D721Med (cell line): ENCODE measurements at places on chromosomes 16 and 17.
A peak's percentile ranks its signal among the peaks of the same experiment; 100 is the strongest.

DNA sequence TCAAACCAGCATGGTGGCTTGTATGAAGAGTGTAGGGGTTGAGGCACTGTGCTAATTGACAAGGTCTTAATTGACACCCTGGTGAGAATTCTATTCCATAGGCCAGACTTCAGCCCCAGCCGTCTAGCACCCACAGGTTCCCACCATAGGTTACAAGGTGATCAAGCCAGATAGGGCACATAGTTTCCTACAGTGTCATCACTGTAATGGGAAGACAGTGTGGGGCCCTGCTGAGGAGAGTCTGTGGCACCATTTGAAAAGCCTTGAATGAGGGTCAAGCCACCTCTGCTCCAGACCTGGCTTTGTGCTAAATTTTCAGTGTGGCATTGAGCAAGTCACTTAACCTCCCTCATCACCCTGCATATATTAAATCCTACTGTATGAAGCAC, 36.2 kb downstream of the YPEL2 start:
- DNase-seq: no peak

DNA sequence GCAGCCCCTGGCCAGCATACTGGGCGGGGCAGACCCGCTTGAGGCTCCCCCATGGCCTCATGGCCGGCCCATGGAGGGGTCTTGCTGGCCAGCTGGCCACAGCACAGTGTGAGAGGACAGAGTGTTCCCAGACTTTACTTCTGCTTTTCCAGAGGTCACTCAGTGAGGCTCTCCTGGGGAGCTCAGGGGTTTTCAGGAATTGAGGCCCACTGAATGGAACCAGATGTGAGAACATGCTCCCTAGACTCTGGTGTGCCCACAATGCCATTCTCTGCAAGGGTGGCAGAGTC, 21.2 kb downstream of the ATP6V0D1 start:
- DNase-seq: no peak

DNA sequence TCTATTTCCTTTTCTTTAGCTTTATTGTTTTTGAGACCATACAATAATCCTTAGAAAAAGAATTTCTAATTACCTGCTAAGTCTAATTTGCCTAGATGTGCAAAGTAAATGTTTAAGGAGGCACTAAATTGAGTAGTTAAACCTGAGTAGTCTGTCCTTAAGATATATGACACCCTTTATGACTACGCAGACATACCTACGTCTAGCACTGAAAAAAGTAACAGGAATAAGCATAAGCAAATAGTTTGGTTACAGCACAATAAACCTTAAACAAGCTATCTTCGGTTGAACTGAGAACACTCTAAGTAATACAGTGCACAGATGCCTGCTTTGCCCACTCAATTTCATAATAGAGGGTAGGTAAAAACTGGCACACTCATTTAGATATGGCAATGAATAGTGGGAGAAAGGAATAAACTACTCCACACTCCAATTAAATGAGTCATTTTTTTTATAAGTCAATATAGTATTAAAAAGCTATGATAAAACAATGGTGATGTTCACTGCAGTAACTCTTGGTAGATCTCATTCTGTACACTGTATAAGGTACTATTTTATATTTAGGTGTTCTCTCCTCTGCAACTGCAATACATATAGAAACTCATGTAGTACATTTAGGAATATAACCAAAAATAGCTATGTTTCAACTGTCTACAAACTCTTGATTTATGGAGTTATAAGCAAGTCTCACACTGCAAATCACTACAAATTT, 19.7 kb upstream of the INTS2 start:
- no peak for DNase-seq

- DNase-seq: peak; percentile 24
These were observed 534.1 kb downstream of the GRIN2A start for GRCh38 chr16:9647981-9648701.

GRCh38 chr17:8016632-8017424, 14.4 kb downstream of the GUCY2D start:
- DNase-seq: no peak

GRCh38 chr16:71709229-71709781, 15.2 kb downstream of the PHLPP2 start:
- DNase-seq: no peak

- DNase-seq: no peak
These were observed 105.5 kb downstream of the SPAG9 start for GRCh38 chr17:51015145-51015558.

- no peak for DNase-seq
These were observed 70.9 kb upstream of the ATP2A3 start for GRCh38 chr17:4035081-4035680.

DNA sequence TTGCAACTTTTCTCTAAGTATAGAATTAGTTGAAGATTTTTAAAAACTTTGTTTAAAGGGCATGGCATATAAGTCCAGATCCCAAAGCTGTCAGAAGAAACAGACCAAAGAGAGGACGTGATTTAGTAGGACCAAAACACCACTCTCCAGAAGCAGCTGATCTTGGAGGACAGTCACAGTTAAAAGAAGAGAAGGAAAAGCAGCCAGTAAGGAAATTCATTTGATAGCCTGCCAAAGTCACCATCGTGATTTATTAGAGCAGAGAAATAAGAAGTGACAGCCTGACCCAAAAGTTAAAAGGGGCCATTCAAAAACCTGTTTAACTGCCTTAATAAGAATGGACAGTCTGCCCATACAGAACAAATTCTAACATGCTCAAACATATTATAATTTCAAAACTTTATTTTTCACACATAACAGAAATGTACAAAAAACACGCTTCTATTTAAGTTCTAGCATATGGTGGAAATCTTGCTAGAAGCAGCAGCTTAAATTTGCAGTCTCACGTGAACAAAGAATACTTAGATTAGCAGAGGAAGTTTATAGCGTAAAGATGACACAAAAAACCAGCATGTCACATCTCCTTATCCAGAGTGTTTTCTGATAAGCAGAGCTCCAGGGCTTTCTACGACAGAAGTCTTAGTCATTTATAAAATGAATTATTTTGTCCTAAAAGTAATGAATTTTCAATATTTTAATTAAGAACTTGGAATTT, 37.2 kb downstream of the TXNDC11 start:
- DNase-seq: no peak

GRCh38 chr17:28040406-28040805, 2.1 kb upstream of the NLK start:
- DNase-seq: no peak

- DNase-seq: no peak
These were observed 8.8 kb downstream of the CMTM2 start for GRCh38 chr16:66587881-66588600.

GRCh38 chr16:25148568-25149215, 37.1 kb downstream of the LCMT1 start:
- no peak for DNase-seq

GRCh38 chr17:66777689-66778225, 57.2 kb upstream of the CACNG5 start:
- no peak for DNase-seq

DNA sequence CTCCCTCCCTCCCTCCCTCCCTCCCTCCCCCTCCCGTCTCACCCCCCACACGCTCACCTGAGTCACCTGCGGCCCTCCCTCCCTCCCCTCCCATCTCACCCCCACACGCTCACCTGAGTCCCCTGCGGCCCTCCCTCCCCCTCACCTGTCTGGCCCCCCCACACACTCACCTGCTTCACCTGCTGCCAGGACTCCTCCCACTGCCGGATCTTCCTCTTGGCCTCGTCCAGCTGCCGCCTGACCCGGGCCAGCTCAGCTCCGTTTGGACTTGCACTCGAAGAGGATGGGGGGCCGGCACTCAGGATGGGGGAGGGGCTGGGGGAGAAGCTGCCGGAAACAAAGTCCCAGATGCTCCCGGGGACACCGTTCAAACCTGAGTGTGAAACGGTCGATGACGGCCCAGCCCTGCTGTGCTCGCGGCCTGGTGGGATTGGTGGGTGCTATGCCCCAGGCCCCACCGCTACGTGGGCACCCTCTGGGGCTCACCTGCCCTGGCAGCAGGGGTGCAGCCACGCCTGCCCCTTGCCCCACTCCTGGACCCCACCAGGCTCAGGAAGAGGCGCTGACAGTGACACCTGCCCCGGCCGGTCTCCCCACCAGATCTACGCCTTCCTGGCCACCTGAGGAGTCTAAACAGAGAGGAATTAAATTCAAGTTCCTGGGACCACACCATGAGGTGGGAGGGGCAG, 15.9 kb downstream of the GNPTG start:
- no peak for DNase-seq

GRCh38 chr16:52548261-52549010, 1.5 kb upstream of the TOX3 start:
- DNase-seq: no peak

DNA sequence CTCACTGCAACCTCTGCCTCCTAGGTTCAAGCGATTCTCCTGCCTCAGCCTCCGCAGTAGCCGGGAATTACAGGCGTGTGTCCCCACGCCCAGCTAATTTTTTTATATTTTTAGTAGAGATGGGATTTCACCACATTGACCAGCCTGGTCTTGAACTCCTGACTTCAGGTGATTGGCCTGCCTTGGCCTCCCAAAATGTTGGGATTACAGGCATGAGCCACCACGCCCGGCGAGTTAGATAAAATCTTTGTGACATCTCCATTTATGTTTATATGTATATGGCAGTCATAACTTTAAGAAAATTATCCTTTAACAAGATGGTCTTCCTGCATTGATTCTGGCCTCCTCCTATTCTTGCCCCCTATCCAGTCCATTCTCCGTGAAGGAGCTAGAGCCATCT, 24.0 kb downstream of the CCDC42 start:
- DNase-seq: no peak

- no peak for DNase-seq
These were observed 11.4 kb downstream of the ELMO3 start for GRCh38 chr16:67210069-67210937.

DNA sequence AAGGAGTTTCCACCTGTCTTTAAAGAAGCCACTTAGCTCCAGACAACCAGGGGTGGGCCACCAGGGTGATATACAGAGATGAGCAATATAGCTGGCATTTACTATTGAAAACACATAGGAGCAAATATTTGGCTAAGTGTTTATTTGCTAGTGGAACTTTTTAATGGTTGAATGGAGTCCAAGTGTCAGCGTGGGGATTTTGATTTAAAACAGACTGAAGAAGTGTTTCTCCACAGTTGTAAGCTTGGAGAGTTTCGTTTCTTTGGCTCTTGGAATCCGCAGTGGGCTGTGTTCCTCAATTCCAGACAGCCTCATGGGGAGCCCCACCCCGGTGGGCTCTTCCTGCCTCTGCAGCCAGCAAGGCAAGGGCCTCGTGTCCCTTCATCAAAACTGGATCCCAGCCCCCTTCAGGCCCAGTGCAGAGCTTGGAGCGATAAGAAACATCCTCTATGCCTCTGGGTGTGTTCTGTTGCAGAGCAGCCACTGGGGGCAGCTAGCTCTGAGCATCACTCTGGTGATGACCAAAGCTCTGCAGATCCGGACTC, 36.1 kb downstream of the NOG start:
- no peak for DNase-seq

DNA sequence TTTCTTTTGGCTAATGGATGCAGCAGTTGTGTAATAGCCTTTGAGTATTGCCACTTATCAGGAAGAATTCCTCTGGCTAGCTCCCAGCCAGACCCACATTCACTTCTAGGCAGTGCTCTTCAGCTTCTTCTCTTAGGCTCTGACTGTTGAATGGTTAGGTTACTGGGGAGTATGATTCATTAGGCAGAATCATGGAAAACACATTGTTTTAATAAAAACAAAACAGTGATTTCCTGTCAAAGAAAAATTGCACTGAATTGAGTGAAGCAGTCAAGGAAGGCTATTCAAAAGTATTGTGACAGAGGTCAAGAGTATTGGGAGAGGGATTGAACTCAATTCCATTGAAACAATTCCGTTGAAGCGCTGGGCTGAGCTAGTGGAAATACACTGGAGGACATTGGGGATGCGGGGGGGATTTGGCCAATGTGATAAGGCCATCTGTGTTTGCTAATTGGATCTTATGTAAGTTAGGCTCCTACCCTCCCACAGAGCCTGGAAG, 68.0 kb downstream of the CNTNAP4 start:
- DNase-seq: no peak

- DNase-seq: no peak
These were observed 377.7 kb upstream of the MAF start for GRCh38 chr16:79977940-79978836.

DNA sequence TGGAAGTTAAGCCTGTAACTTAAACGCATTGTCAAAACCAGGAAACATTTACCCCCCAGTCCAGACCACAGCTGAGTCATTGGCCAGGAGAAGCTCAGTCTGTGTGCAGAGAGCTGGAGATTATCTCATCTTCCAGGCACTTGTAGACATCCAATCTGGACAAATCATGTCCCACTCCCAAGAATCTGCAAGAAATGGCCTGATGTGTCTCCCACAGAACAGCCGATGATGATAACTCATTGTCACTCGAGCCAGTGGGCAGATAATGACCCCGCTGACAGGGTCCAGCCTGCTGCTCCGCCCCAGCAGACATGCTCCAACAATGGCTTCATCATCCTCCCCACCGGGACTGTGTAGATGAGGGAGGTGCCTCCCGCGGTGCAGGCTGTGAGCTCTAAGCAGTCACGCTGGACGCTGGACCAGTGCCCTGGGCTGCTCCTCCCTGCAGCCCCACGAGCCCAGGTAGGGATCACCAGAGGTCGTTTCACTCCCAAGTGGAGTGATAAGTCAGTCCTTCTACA, 322.5 kb downstream of the C16orf95 start:
- no peak for DNase-seq

GRCh38 chr16:73610160-73610559, 562.2 kb upstream of the ZFHX3 start:
- no peak for DNase-seq

GRCh38 chr17:49110509-49110908, 22.1 kb upstream of the B4GALNT2 start:
- DNase-seq: no peak

DNA sequence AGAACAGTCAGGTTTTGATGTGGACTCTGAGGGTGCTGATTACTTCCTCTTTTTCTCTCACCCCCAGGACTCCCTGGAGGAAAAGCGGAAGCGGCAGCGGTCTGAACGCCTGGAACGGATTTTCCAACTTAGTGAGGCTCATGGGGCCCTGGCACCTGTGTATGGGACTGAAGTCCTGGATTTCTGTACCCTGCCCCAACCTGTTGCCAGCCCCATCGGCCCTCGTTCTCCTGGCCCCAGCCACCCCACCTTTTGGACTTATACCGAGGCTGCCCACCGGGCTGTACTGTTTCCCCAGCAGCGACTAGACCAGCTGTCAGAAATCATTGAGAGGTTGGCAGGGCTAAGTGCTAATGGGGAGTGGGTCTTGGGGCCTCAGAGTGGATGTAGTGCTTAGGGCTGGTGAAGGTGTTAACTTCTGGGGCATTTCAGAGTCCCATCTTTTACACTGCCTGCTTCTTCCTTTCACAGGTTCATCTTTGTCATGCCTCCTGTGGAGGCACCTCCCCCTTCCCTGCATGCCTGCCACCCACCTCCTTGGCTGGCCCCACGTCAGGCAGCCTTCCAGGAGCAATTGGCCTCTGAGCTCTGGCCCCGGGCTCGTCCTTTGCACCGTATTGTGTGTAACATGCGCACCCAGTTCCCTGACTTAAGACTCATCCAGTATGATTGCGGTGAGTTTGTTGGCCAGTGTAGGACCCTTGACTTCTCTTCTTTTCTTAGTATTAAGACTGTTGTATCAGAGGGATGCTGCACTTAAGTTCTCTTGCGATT, 19.1 kb upstream of the PHKG2 start:
- DNase-seq: no peak

GRCh38 chr17:17812211-17813054, 24.4 kb downstream of the SREBF1 start:
- DNase-seq: peak; percentile 79

GRCh38 chr16:27445502-27446175, 43.7 kb downstream of the IL21R start:
- DNase-seq: no peak
